ENCODE measurements at places on chromosomes 1 and 21.

DNA sequence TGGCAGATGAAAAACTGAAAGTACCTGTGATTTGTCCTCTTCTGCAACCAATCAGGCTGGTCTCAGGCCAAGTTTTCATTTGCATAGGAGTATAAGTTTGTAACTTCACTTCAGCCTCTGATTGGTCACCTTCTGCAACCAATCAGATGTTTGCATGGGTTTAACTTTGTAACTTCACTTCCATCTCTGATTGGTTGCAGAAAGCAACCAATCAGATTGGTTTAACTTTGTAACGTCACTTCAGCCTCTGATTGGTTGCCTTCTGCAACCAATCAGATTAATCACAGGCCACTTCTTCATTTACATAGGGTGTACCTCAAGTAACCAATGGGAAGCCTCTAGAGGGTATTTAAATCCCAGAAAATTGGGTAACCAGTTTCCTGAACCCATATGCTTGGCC is 18.9 kb upstream of the TUT4 start:
- DNase-seq, result no peak

- no peak for DNase-seq
These were observed 50.1 kb downstream of the AK4 start for GRCh38 chr1:65198096-65198495.

- no peak for DNase-seq
These were observed 2.8 kb upstream of the CD1D start for GRCh38 chr1:158177700-158178450.

DNA sequence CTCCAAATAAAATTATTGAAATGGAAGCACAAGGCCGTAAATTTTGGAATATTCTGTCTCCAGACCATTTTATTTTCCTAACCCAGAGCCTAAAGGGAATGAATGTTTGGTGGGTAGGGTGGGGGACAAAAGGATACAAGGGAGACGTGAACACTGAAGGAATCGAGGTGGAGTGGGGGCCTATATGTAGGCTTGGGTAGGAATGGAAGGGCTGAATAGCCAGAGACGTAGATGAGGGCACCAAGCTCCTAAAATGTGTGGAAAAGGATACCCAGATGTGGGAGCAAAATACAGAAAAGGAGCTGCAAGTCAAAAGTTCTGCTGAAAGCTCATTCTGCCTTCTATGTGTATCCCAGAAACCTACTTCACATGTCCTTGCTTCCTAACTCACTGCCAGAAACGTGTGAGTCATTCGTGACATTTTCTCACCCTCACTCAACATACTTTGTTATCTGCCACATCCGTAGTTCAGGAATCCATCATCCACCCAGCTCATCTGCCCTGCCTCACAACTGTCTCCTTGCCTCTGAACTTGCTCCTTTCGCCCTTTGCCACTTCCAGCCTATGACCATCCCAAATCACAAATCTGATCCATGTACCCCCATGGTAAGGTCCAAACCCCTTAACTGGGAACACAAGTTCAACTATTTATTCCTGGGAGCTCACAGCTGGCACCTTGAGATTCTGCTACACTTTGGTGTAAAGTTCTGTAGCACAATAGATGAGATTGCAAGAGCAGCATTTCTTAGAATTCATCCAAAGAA is 84.1 kb upstream of the PRDX6 start:
- DNase-seq, result no peak

DNA sequence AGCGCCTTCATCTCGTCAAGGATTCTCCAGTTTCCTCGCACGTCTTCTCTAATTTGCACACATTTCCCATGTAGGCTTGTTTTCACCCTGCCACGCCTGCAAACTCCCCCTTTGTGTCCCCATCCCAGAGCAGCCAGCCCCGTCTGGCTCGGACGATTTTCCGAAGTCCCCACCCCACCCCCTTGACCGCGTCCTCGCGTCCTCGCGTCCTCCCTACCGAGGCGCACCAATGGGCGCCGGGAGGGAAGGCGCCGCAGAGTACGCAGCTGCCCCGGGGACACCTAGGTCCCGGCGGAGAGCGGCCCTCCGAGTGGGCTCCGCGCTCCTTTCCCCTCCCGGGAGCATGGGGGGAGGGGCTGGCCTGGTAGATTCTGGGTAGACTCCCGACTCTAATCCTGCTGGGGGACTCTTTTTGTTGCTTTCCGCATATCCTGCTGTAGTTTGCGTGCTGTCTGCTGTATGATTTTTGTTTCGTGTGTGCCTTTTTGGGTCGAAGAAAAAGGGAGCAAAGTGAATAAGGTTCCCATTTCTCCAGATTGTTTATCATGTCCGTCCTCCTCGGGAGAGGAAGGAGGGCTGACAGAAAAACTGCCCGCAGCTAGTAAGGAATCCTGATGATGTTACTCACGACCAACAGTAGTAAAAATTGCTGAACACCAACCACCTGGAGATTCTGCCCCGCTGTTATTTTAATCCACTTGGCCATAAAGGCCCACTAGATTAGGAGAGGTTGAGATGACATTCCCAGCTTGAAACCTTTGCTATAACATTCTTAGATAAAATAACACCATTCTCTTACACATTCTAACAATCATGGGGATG is 1.5 kb downstream of the CACHD1 start:
- DNase-seq, result peak; percentile 10

DNA sequence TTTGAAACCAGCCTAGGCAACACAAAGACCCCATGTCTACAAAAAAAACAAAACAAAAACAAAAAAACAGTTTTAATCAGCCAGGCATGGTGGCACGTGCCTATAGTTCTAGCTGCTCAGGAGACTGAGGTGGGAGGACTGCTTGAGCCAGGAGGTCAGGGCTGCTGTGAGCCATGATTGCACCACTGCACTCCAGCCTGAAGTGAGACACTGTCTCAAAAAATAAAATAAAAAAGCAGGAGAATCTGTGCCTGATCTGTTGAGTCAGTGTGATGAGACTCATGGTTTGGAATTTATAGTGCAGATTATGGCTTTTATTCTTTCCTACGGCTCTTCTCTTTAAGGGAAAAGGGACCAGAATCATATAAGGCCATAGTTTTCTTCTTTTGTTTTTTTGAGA is 16.5 kb downstream of the TRIT1 start:
- no peak for DNase-seq

DNA sequence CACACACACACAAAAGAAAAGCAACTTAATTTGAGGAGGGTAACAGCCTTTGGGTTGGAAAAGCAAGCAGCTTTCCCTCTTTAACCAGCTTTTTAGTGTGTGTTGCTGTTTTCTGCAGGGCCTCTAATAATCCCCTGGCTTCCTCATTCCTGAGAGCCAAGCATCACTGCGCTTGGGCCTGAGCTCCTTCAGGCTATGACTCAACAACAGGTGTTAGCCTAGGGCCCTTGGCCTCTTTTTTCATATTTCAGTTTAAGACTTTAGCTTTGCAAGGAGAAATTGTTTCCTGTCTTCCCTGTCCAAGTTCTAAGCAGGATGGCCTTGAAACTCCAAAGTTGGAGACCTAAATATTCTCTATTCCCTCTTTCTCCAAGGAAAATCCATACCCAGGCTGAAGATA is 26.2 kb upstream of the SNX27 start:
- DNase-seq, result no peak

- DNase-seq, result no peak
These were observed 37.6 kb downstream of the EYA3 start for GRCh38 chr1:28050776-28051175.

- DNase-seq, result no peak
These were observed 23.4 kb downstream of the PRKCZ start for GRCh38 chr1:2073382-2074230.

GRCh38 chr1:73029571-73029970 is 747.2 kb upstream of the NEGR1 start:
- DNase-seq, result no peak

GRCh38 chr1:228101994-228102790 is 933 bp downstream of the C1orf35 start:
- no peak for DNase-seq

DNA sequence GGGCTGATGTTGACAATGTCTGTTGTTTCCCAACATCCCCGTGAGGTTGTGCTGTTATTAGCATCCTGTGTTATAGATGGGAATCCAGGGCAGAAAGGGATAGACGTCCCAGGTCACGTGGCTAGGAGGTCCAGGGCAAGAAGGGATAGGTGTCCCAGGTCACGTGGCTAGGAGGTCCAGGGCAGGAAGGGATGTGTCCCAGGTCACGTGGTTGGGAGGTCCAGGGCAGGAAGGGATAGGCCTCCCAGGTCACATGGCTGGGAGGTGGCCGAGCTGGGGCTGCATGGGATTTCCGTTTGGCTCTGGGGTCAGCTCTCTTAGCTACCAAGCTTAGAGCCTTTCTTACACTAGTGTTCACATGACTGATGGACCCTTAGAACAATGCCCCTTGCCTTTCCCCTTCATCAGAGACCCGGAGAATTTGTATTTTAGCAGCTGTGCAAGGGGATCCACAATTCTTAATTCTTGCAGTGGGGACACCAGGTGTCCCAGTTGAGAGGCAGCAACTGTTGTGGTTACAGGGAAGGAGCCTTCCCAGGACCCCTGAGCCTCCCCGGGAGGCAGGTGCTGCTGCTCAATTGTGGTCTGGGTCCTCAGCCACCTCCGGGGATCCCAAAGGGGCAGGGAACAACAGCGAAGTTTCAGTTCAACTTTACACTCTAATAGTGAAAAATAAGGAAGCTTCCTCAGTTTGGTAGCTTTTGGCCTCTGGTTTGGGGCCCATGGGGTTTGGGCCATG is 69.2 kb downstream of the UMODL1 start:
- DNase-seq, result no peak

All from cortex of kidney (tissue), 1 donor.